Mammary epithelial cell (primary cell): ENCODE measurements at places on chromosomes 1 and 21. TPM values are rescaled to one million over a fixed set of nuclear protein-coding genes. Genes with fewer than 3 reads are reported as not detected.

Gene NTNG1
- total RNA-seq, result 6.1 and 8.5 TPM in 2 replicates

Gene KCNK1
- 9.0 TPM for total RNA-seq

Gene DENND1B
- total RNA-seq, result 12.5 and 13.1 TPM in 2 replicates

GRCh38 chr1:38502758-38503157 lies 356.8 kb downstream of the RRAGC start:
- no peak for DNase-seq

DNA sequence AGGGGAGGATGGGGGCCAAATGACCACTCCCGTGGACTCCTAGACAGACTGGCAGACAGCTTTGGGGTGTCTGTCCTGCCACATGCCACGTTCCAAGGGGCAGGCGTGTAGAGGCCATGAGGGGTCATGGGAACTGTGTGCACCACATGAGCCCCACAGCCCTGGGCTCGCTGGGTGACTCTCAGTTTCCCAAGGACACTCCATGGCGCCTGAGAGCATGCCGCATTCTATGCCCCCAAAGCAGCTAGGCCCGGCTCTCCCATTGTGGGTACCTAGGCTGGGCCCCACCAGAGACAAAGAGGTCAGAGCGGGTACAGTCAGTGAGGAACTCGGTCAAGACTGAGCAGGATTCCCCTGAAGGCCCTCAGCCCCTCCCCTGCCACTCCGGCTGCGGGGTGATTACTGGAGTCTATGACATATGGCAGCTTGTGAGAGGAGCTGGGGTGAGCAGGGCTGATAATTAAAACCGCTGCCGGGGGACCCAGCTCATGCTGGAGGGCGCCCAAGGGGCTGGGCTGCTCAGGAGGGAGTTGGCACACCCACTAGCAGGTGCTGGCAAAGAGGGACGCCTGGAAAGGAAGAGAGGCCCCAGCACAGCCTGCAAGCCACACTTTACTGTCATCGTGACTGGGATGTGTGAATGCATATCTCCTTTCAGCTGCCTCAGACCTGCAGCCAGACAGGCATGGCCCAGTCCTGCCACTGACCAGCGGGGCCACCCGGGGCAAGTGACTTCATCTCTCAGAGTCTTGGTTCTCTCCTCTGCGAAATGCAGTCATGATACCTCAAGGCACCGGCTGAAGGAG lies 8.4 kb downstream of the LRP8 start:
- no peak for DNase-seq
